Activated CD8-positive, alpha-beta memory T cell treated with anti-CD3 and anti-CD28 coated beads, Interleukin-2, amount 10 ng/mL, durations not matched to agents 7 days and 5 days (primary cell): ENCODE measurements at places on chromosomes 13 and 19.

- no peak overlapping the region for H3K27ac ChIP-seq
- H3K4me1 ChIP-seq, result no peaks in the 10 kb centered on the region
- H3K27me3 ChIP-seq, result no peaks in the 10 kb centered on the region
- no peaks in the 10 kb centered on the region for H3K36me3 ChIP-seq
These were observed 583.0 kb upstream of the SPRY2 start for GRCh38 chr13:80923907-80924306.

DNA sequence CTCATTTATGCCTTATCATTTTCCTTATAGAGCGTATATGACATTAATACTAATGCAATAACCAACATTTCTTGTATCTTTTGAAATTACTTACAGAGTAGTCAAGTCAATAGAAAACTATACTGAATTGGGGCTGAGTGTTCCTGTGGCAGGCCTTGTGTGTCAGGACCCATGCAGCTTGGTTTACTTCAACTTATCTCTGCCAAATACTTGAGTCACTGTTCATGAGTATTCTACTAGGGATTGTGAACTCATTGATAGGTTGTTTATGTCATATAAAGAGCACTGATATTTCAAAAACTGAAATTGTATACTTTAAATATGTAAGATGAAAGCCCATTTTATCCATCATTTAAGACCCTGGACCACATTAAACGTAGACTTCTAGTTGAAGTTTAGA is 688.6 kb upstream of the SLITRK1 start:
- no peak overlapping the region for H3K4me3 ChIP-seq
- no peak overlapping the region for H3K27ac ChIP-seq
- H3K4me1 ChIP-seq, result no peaks in the 10 kb centered on the region

DNA sequence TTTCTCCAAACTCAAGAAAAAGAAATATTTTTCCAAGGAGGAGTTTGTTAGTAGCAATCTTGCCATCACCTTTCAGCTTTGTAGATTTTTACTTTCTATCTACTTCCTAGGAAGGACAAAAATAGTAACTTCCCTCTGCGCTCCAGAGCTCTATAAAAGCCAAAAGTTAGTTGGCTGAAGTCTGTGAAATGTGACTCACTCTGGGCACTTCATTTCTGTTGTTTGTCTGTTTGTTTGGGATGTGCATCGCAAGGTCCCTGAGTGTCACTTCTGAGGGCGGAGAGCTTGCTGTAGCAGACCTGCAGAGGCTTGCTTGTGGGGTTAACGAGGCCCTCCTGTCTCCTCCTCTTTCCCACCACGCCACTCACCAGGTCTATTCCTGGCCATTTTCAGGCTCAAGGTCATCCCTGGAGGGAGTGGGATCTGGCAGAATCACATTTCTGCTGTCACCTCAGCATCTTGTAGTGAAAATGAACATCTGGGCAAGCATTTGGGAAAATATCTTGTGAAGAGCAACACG is 307.6 kb downstream of the GPC6 start:
- H3K36me3 ChIP-seq, result no peaks in the 10 kb centered on the region
- no peaks in the 10 kb centered on the region for H3K4me1 ChIP-seq
- no peak overlapping the region for H3K27ac ChIP-seq
- H3K4me3 ChIP-seq, result no peak overlapping the region
- no peaks in the 10 kb centered on the region for H3K27me3 ChIP-seq
- no peak for DNase-seq

GRCh38 chr19:8655340-8655709 is 24.9 kb downstream of the NFILZ start:
- H3K27me3 ChIP-seq, result peaks cover 8% of the 10 kb centered on the region
- no peak overlapping the region for H3K4me3 ChIP-seq
- peaks cover 19% of the 10 kb centered on the region for H3K4me1 ChIP-seq
- DNase-seq, result peak; percentile 55

GRCh38 chr19:30920222-30920621 is 429.0 kb downstream of the TSHZ3 start:
- H3K4me1 ChIP-seq, result no peaks in the 10 kb centered on the region
- no peaks in the 10 kb centered on the region for H3K27me3 ChIP-seq
- no peak overlapping the region for H3K27ac ChIP-seq
- no peaks in the 10 kb centered on the region for H3K36me3 ChIP-seq

DNA sequence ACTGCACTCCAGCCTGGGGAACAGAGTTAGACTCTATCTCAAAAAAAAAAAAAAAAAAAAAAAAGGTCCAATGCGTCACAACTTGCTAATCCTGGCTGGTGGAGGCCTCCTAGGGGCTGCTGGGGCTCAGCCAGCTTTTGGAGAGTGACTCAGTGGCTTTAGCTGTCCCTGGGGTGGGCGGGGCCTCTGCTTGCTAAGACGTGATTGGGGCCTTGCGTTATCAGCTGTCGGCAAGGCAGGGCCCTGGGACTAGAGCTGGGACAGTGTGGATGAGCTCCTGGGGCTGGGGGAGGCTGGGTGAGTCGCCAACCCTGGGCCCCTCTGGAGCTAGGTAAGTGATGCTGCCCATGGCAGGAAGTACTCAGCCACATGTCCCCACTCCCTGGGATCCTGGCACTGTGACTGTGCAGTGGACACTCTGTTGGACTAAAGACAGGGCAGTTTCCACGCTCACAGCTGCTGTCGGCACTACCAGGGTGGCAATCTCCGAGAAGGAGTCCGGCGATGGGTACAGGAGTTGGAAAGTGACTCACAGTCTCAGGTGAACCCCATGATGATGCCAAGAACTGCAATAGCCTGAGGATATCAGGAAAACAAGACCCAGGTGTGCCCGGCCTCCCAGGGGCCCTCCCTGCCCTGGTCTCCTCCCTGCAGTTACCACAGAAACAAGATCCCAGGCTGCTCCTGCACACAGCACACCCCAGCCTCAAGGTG is 32.2 kb downstream of the F2RL3 start:
- H3K4me3 ChIP-seq, result no peak overlapping the region
- no peaks in the 10 kb centered on the region for H3K27me3 ChIP-seq
- DNase-seq, result no peak
- no peak overlapping the region for H3K27ac ChIP-seq
- H3K4me1 ChIP-seq, result no peaks in the 10 kb centered on the region

DNA sequence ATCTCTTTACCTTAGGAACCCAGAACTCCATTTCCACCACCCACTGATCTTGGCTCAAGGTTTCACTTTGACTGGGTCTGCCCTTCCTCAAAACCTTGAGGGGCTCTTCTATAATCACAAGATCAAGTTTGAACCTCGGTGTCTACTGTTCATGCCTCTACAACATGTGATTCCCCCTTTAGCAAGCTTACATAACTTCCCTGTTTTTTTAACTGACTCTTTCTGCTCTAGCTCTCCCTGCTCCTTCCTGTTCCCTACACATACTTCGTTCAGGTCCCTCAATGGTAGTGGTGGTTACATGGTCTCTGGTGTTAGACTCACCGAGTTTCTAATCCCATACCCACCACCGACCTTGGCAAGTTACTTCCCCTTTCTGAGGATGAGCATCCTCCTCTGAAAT is 26.7 kb downstream of the CEACAM8 start:
- H3K4me3 ChIP-seq, result no peak overlapping the region
- no peak overlapping the region for H3K27ac ChIP-seq
- peaks cover 7% of the 10 kb centered on the region for H3K4me1 ChIP-seq
- H3K27me3 ChIP-seq, result peaks cover 29% of the 10 kb centered on the region
- DNase-seq, result no peak

GRCh38 chr19:16355293-16356043 is 30.8 kb downstream of the KLF2 start:
- H3K36me3 ChIP-seq, result peaks cover 12% of the 10 kb centered on the region
- H3K27ac ChIP-seq, result no peak overlapping the region
- peaks cover 10% of the 10 kb centered on the region for H3K27me3 ChIP-seq
- H3K4me3 ChIP-seq, result no peak overlapping the region
- DNase-seq, result no peak

DNA sequence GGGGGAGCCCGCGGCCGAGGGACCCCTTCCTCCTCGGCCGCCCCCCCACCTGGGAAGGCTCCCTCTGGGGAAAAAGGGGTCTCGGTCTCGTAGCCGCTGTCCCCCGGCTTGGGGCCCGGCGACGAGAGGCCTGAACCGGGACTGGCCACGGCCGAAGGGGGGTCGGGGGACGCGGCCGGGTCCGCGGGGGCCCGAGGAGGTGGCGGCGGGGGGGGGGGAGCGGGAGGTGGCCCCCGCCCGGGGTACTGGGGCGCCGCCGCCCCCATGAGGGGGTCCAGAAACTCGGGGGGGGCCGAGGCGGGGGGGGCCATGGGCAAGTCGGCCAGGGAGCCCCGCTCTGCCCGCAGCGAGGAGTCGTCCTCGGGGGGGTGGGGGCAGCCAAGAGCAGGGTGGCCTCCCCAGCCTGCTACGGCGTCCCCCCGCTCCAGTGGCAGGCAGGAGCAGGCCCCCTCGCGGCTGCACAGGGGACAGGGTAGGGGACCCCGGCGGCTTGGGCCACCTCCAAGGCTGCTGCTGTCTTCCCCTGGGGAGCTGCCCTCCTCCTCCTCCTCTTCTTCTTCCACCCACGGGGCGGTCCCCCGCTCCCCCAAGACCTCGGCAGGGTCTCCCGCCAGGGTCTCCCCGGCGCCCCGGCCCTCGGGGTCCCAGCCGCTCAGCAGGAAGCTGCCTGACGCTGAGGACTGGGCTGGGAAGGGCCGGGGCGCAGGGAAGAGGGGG is 12.9 kb downstream of the LMTK3 start:
- H3K4me1 ChIP-seq, result peaks cover 19% of the 10 kb centered on the region
- no peak overlapping the region for H3K4me3 ChIP-seq
- peaks cover 29% of the 10 kb centered on the region for H3K27me3 ChIP-seq
- DNase-seq, result no peak
- no peak overlapping the region for H3K27ac ChIP-seq
- H3K36me3 ChIP-seq, result no peaks in the 10 kb centered on the region

DNA sequence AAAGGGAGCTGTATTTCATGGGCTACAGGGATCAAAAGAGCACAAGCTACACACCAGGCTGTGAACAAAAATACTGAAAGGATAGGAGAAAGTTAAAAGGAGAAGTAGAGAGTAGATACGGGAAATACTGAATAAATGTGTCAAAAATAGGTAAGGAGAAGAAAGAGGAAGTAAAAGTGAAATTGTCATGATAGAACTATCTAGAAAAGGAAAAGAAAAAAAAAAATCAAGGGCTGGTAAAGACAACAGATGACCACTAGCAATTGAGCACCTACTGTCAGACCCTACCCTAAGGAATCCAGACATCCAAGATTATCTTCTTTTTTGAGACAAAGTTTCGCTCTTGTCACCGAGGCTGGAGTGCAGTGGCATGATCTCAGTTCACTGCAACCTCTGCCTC is 4.8 kb downstream of the RUBCNL start:
- no peak overlapping the region for H3K27ac ChIP-seq
- H3K27me3 ChIP-seq, result peaks cover 52% of the 10 kb centered on the region
- no peak overlapping the region for H3K4me3 ChIP-seq
- no peaks in the 10 kb centered on the region for H3K36me3 ChIP-seq

DNA sequence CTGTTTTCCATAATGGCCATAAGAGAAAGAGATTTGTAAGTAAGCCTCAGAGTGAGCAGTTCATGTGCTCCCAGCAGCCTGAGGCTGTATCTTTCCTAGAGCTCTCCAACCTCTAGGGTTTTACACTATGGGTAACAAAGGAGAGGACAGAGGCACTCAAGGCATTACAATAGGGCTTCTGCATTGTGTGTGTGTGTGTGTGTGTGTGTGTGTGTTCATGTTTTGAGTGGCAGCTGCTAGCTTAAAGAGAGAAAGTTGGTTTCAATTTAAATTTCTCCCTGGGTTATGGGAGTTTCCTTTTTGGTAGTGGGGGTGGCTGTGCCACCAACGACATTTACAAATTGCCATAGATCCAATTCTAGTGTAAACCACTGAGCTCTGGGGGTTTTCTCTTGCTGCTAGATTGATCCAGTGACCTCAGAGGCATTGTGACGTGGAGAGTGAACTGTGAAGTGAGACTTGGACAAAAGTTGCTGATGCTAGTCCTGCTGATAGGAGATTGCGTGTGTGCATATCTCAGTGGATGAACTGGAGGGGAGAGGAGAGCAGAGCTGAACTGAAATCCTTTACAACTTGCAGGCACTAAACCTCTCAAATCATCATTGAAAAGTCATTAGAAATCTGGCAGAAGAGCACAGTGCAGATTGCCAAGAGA is 67.2 kb upstream of the OLFM4 start:
- DNase-seq, result no peak
- no peaks in the 10 kb centered on the region for H3K4me1 ChIP-seq
- H3K27ac ChIP-seq, result no peak overlapping the region
- H3K4me3 ChIP-seq, result no peak overlapping the region
- H3K27me3 ChIP-seq, result no peaks in the 10 kb centered on the region

DNA sequence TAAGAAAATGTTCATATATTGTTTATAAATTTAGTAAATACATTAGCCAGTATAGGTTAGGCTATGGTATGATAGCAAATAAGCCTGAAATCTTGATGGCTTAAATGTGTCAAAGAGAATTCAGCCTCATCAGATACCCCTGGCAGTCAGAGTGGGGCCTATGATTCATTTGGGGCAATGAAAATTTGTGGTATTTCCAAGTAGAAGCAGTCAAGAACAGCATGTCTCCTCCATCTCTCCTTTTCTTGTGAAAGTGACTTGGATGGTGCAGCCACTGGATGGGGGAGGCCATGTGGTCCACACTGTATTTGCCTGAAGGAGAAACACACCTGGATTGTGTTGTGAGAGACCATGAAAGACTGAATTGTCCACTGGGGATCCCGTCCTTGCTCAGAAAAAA is 82.7 kb downstream of the DLEU7 start:
- peak; percentile 42 for DNase-seq

DNA sequence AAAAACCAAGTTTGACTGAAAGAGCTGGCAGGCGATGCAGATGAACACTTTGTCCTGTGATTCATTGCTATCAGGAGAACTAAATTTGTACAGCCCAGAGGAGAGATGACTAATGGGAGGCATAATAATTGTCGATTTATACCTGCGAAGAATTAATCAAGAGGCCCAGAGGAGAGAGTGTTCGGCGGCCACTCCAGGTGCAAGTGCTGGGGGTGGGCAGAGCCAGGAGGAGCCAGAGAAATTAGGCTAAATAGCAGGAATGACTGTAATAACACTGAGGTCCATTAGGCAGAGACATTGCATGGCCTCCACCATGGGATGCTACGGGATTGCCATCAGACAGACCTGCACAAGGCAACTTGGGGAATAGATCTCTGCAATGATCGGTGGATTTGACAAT is 107.7 kb upstream of the UQCRFS1 start:
- no peaks in the 10 kb centered on the region for H3K36me3 ChIP-seq
- H3K4me1 ChIP-seq, result no peaks in the 10 kb centered on the region
- no peak overlapping the region for H3K27ac ChIP-seq

- H3K27ac ChIP-seq, result peak overlapping the region; percentile 90
- no peaks in the 10 kb centered on the region for H3K27me3 ChIP-seq
- peak overlapping the region; percentile 91 for H3K4me3 ChIP-seq
- H3K36me3 ChIP-seq, result peaks cover 40% of the 10 kb centered on the region
These were observed 762 bp downstream of the ZNF45 start for GRCh38 chr19:43934055-43934984.
